ENCODE measurements at places on chromosomes 1 and 21.

DNA sequence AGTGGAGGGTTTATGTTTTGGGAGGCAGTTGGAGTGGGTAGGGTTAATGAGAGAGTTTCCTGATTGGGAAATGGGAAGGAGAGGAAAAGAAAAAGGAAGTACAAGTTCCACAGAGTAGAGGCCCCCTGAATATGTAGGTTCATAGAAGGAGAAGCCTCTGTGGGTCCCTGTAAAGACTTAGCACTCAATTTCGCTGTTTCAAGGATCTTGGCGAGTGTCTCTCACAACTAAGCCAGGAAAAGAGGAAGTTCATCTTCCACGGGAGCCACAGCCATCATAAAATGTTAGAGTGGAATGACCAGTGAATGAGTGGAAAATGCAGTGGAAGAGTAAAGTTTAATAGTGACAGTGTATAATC is 17.4 kb upstream of the DPYD start:
- no peak for DNase-seq

GRCh38 chr21:24205319-24205718 is 1402.0 kb downstream of the MRPL39 start:
- no peak for DNase-seq

DNA sequence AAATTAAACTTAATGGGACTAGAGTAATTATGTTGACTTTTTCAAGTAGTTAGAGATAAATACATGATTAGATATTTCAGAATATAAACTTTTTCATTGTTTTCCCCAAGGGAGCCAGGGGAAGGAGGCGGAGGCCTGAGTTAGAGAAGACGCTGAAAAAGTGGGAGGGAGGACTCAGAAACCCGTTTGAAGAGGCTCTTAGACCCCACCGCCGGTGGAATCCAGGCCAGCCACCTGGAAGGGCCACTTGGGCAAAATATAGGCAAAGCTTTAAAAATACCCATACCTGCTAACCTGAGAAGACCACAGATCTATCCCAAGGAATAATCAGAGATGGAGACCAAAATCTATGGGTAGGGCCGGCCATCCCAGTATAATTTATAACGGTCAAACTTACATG is 242.6 kb downstream of the PTPRU start:
- no peak for DNase-seq

GRCh38 chr1:2345297-2346075 is 45.9 kb downstream of the MORN1 start:
- DNase-seq: no peak

DNA sequence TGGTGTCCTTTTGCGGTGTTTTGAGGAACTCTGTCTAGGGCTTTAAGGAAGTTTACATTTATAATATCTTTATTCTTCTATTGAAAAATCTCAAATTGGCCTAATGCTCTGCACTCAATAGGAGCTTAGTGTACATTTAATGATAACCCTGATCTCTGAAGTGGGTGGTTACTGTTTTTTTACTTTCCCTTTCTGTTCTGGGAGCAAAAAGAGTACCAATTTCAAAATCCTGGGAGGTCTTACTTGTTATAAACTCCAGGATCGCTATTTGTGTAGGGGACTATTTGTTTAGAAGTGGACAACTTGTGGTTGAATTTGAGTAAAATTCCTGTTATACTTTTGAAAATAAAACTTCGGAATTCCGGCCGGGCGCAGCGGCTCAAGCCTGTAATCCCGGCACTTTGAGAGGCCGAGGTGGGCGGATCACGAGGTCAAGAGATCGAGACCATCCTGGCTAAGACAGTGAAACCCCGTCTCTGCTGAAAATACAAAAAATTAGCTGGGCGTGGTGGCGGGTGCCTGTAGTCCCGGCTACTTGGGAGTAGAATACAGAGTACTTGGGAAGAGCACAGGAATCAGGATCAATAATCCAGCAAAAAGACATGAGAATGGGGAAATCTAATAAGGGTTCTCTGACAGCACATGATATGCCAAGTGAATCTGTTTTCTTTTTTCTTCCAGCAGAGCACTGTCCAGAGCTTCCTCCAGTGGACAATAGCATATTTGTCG is 1.1 kb downstream of the C4BPB start:
- DNase-seq: no peak
